ENCODE measurements at places on chromosomes 13 and 19.

- no peak for DNase-seq
Observed at GRCh38 chr19:18603255-18603957, 3.2 kb downstream of the CRLF1 start.

DNA sequence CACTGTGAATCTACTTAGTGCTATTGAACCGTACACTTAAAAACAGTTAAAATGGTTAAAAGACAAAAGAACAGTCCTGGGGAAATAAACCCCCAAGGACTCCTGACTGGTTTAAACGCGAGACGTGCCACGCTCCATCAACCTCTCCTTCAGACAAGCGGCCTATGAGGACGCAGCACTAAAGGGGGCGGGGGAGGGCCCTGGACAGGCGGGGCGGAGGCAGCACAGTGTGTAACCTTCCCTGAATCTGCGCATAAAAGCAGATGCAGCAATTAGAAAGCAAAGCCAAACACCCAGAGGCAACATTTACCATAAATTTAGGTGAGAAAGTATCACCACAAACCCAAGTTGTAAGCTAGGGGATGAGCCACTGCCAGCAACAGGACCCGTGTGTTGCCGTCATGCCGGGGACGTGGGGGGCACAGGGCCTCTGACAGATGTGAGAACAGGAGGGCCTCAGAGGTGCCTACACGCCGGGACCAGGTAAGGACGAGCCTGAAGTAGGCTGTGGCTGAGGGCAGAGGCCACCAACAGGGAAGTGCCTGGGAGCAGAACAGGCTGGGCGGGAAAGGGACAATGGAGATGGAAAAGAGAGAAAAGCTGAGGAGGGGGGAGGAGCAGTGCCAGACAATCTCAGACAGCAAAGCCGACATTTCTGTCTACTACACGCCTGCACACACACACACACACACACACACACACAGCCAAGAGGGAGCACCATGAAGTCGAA, 15.3 kb upstream of the ADPRHL1 start:
- no peak for DNase-seq

GRCh38 chr13:58597552-58597951, 966.0 kb downstream of the PCDH17 start:
- DNase-seq, result no peak

DNA sequence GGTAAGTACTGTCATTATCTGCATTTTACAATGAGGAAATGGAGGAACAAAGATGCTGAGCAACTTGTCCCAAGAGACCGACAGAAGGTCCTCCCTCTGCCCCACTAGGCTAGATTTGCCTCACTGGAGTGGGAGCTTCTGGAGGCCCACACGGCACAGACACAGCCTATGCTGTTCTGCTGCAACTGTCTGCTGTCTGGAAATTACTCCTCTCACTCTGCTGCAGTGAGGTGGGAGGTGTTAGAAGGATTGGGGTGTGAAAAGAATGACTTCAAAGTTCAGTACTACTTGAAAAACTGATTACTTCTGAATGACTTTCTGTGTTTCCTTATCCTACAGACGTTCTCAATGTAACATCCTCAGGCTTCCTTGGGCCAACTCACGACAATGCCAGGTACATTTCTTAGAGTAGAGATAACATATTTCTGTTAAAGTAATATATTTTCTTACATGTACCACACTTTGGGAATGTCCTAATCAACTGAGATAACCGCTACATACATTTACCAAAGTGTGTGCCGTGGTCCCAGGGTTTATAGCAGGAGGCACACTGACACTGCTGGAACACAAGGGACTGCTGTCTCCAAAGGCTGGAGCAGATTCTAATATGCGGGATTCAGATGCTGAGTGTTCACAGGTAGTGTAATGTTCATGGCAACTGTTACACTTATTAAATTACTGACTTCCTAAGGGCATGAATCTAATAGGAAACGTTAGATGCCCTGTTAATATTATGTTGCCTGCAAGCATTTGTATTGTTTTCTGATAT, 53.5 kb upstream of the WASF3 start:
- DNase-seq, result no peak

DNA sequence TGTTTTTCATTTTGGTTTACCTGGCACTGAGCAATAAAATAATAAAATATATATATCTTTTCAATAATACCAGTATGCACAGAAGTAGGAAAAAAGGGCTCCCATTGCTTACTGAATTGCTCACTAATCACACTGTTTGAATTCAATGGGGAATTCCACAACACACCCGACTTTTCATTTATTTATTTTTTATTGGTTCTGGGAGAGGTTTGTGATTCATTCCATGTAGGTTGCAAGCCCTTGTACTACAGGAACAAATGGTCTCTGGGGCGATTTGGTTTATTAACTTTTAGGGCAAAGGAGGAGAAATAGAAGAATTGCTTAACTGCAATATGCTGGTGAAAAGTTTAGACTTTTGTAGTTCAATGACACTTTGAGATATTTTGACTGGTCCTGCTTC, 207.4 kb downstream of the DCT start:
- DNase-seq, result no peak

DNA sequence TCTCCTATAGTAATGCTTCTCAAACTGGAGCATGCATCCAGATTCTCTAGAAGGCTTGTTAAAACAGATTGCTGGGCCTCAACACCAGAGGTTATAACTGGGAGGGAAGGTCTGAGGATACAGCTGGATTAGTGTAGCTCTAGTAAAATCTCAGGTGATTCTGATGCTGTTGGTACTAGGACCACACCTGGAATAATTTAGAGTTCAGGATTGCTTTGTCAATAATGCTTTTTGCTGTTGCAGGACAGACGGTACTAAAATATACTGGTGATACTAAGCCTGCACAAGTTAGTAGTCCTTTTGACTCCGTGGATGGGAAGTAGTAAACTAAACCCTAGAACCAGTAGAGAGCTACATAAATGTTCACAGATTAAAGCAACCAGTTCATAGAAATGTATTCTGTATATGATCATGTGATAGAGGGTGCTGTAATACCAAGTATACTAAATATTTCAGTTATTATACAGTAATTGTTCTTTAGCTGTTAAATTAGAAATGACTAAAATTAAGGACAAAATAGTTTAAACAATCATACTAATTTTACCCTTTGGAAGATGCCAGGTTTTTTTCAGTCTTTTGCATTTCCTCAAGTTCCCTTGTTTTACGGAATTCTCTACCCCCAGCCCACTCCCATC, 258.2 kb upstream of the STARD13 start:
- DNase-seq, result no peak

DNA sequence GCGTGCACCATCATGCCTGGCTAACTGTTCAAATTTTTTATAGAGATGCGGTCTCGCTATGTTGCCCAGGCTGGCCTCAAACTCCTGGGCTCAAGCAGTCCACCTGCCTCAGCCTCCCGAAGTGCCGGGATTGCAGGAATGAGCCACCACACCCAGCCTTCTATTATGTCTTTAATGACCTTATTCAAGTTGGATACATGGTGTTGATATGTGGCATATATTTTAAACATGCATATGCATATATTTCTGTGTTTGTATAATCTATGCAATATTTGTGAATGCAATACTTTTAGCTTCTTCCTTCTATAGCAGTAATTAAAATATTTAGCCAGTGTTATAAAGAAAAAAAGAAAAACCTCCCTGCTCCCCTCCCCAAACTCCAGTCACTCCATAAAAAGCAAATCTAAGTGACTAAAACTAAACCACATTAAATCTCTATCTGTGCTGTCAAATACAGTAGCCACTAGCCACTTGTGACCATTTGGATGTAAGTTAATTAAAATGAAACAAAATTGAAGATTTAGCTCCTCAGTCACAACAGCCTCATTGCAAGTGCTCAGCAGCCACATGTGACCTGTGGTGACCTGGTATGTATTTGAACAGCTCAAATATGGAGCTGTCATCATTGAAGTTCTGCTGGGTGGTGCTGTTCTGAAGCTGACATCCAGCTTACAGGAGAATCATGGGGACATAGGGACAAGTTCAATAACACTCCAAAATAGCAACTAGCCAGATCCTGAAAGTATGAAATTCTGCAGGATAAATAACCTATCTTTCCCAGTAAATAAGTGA, 27.4 kb downstream of the FCGBP start:
- DNase-seq, result no peak

- no peak for DNase-seq
Observed at GRCh38 chr13:114177245-114178010, 1.6 kb upstream of the CFAP97D2 start.

- no peak for DNase-seq
Observed at GRCh38 chr13:95508996-95509395, 43.5 kb upstream of the CLDN10 start.

GRCh38 chr13:112346173-112346898, 29.8 kb upstream of the SPACA7 start:
- no peak for DNase-seq

Measured in fibroblast of the conjunctiva (primary cell).